ENCODE measurements at places on chromosomes 16 and 17.

DNA sequence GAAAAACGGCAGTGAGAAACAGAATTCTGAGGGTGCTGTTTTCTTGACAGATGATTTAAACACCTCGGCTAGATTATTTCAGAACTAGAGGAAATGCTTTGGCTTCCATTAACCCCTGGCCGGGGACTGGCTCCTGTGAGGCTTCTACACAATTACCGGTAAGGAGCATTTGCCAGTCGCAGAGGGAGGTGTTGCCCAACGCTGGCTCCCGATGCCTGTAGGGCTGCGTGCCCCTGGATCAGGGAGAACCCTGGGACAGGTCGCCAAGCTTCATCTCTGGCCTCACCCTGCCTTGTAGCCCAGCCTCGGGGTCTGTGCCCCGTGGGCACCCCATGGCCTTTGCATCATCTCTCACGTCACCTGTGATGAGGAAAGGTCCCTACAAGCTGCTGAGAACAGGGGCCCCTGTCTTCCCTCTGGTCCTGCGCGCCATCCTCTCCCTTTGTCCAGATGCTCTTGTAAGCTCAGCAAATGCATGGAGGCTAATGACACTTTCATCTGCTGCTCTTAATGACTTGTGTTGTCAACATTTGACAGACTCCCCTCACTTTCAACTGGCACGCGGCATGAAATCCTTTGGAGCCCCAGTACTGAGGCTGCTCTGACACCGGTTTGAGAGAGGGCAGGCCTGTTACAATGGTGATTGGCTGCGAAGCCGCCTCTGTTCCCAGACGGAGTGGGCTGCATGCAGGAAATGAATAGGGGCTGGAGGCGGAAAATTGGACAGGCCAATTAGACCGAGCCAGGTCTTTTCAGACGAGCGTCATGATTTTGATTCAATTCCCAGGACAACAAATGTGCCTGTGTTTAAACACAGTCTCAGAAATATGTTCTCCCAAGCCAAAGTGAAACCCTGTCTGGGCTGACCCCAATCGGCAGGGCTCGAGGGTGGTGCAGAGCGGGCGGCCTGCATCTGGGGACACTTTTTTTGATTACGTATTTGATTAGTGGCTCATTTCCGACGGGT is 85.5 kb upstream of the DOC2B start:
- DNase-seq: no peak

DNA sequence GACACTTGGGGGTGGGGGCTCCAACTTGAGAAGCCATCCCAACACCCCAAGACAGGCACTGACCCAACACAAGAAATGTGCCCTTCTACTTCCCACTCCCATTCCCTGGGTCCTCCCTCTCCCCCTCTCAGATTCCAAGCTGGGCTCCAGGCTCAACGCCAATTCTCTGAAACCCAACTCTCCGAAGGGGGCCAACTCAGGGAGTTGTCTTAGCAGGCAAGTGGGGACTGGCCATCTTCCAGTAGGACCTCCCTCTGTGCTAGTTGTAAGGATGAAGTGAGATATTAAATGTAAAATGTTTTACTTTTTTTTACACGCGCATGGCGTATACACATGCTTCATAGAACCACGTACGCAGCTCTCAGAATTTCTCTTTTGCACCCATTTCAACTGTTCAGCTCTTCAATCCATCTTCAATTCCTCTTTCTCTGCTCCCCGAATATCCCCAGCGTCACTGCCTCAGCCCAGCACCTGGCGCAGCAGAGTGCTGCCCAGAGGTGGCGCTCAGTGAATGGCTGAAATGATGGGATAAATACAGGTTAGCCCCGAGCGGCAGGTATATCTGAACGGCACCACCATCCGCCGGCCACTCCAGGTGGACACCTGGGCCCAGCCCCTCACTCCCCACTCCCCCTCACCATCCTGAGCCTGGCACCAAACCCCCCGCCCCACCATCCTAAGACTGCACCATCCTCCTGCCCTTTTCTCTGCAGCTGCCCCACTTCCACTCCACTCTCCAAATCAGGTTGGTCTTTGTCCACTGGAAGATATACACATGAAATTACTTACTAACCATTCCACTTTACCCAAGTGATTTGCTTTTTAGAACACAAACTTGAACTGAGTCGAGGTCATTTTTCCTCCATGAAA is 43.9 kb upstream of the TNRC6C start:
- DNase-seq: no peak

GRCh38 chr16:56275076-56275475 is 83.8 kb downstream of the GNAO1 start:
- no peak for DNase-seq

DNA sequence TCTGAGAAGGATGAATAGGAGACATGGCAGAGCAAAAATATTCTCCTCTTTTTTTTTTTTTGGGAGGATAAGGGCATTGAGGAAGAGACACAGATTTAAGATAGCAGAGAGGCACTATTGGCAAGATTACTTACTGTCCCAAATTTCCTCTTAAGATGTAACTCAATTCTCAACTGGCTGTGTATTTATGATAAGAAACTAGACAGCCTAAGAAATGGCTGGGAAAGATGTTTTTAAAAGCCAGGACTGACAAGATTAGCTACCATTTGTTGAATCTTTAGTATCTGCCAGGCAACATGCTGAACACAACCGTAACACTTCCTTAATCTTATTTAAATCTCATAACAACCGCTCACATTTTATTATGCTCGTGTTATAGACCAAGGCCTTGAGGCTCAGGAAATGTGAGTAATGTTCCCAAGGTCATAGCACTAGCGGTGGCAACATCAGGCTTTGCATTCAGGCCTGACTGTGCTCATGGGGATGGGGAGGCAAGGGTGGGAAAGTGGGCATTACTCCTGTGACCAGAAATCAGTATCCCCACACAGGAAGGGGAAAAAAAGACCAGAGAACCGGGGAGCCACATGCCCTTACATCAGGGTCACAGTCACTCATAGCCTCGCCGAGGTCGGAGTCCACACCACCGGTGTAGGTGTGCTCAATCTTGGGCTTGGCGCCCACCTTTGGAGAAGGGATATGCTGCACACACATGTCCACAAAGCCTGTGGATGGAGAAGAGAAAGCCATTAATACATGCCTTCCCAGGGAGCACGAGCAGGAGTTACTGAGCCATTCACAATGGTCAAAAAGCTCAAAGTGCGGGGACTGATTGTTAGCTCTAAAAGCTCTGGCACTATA is 15.6 kb downstream of the HIGD1B start:
- DNase-seq: no peak

GRCh38 chr16:63943566-63943965 is 1178.3 kb downstream of the CDH11 start:
- DNase-seq: no peak
